ENCODE measurements at places on chromosomes 11 and 22. TPM values are rescaled to one million over a fixed set of nuclear protein-coding genes. Genes with fewer than 3 reads are reported as not detected.

DNA sequence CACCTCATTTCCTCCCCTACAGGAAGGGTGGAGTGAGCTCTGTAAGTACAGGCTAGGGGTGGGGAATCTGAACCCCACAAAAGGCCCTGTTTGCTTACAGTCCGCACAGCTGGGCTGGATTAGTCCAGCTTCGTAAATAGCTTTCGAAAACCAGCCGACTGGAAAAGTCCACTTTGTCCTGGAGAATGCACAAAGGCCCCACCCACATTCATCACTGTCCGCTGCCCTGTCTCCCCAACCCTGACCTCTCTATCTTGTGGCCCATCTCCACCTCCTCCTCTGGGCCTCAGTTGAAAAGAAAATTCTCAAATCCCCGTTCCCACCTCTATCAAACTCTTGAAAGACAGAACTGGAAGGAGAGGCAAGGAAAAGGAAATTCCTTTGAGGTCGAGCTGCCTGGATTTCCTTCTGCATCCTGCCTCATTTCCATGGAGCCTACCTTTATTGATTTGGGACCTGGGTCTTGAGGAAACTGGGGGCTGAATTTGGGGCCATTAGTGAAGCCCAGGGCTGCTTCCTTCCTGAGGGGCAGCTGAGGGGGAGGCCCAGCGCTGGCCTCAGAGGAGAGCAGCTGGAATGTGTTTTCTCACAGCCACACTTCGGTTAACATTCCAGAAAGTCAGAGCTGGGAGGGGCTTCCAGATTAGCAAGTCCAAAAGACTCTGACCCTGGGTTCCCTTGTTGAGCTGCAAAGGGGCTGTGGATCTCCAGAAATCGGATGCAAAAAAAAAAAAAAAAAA, 147.6 kb downstream of the FBXO7 start:
- DNase-seq, result peak; percentile 44

GRCh38 chr22:39625569-39626537, 55.3 kb downstream of the CACNA1I start:
- DNase-seq, result no peak

DNA sequence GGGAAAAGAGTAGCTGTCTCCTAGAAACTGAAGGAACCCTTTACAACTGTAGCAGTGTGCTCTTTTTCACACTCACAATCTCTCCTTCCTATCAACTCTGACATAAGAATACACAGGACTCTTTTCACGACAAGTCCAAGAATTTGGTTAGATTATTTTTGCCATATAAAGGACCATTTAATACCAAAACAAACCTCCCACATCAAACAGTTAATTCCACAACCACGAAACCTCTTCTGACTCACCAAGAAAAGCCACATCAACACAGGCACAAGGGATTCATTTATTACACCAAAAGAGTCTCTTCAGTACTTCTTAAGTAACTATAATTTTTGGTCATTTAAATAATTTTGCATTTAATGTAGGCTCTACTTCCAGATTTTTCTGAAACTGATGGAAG, 222.6 kb upstream of the PITPNB start:
- no peak for DNase-seq

DNA sequence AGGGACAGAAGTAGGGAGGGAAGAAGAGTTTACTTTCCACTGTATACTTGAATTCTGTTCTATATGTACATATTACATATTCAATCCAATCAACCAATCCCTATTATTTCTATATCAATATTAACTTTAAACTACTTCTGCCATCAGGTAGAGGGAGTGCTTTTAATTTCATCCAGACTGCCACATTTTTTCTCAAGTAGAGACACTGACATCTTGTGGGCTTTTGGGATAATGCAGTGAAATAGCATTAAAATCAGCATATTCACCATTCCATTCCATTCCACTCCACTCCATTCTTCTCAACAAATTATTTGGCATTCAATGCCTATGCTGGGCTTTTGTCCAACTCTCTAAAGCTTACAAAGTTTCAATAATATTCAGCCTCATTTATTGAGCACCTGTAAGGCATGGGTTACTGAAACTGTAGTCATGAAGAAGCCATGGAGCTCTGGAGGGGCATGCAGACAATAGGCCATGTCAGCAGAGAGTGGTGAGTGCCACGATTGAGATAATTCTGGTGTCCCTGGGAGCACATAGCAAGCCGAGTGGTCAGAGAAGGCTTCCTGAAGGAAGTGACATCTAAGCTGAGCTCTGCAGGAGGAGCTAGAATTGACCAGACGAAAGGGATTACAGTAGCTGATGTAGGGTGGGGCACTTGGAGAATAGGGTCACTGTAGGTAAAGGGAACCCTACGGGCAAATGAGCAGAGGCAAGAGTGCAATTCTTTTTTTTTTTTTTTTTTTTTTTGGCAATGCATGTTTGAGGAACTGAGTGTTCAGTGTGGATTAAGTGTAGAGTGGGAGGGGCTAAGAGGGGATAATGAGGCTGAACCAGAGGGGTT, 12.8 kb upstream of the CLPB start:
- no peak for DNase-seq

DNA sequence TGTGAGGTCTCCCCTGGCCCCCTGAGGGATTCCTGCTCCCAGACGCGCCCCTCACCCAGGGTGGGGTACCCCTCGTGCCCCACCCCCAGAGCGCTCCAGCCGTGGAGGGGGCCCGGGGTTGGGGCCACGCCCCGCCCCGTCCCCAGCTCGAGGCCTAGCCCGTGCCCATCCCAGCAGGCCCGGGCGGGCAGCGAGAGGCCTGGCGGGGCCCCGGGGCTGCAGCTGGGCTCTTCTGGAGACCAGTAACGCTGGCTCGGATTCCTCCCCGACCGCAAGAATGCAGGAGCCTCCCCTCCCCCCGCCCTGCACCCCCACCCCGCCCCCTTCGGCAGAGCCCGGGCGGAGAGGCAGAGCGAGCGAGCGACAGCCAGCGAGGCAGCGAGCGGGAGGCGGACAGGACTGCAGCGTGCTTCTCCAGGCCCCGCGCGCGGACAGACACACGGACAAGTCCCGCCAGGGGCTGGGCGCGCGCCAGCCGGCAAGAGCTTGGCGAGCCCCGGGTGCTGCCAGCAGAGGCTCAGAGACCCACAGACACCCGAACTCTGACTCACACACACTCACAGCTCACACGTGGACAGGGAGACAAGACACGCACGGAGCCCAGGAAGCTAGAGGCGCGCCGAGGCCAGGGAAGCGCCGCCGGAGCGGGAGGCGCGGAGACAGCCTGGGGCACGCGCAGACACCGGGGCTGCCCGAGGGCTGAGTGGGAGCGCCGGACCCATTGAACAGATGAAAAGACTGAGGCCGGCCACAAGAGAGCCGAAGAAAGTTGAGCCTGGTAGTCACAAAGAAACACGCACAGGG, 15.2 kb downstream of the BCL9L start:
- peak; percentile 67 for DNase-seq

DNA sequence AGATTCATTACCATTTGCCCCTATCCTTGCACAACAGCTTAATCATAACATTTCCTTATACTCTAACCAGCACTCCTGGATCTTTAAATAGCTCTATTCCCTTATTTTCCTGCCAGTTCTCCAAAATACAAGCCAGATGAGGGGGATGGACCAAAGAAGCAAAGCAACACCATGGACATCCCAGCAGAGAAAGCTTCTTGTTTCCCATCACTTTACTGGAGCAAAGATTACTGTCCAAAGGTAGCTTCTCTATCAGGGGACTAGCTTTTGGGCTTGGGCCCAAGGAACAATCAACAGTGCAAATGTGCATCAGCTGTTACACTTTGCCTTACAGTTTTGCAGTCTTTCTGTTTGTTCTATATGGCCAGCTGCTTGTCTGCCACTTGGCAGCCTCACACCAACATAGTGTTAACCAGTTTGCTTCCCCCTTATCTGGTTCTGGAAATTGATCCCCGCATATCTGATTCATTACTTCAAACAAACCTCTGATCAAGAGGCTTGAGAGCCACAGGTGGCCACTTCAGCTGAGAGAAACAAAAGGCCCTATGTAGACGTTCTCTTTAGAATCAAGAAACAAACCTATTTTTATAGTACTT, 814.3 kb downstream of the METTL15 start:
- DNase-seq, result no peak

- no peak for DNase-seq
Observed at GRCh38 chr11:88175569-88176075, 379 bp upstream of the RAB38 start.

DNA sequence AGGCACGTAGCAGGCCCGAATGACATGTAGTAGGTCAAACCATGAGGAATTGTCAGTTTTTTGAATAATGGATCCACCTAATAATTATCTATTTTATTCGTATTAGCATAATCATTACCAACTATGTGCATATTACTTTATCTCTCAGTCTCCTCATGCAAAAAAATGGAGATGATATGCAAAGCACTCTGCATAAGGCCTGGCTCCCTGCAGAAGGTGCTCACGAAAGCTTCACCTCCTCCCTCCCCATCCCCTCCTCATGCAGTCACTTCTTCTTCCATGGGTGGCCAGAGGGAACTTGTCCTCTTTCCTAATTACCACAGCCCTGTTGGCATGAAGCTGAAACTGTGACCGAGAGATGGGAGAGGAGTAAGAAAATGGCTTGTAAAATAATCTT, 20.8 kb upstream of the TSKU start:
- DNase-seq, result no peak

DNA sequence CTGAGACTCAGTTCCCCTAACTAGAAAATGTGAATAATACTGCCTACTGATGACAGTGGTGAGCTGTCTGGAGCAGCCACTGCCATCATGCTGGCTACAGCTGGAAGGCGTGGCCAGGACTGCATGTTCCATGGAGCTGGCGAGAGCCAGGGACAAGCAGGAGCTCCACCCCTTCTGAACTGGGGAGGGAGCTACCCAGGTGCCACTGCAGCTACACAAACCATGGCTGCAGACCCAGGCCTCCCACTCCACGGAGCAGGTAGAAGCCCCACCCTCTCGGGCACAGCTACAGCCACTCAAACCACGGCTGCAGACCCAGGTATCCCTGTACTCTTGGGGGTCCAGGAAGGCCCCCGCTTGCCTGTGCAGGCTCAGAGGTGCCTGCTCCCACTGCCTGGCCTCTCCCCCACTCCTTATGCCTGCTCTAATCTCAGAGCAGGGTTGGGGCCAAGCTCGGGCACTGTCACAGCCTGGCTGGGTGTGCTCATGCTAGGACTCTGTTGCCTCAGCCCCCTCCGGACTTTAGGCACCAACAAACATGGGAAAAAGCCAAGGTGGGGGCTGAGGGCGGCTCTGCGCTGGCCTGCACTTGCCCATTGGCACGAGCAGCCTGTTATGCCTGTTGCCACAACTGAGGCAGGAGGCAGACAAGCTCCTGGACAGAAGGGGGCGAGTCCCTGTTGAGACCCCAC, 51.7 kb downstream of the RAB30 start:
- DNase-seq, result peak; percentile 75

DNA sequence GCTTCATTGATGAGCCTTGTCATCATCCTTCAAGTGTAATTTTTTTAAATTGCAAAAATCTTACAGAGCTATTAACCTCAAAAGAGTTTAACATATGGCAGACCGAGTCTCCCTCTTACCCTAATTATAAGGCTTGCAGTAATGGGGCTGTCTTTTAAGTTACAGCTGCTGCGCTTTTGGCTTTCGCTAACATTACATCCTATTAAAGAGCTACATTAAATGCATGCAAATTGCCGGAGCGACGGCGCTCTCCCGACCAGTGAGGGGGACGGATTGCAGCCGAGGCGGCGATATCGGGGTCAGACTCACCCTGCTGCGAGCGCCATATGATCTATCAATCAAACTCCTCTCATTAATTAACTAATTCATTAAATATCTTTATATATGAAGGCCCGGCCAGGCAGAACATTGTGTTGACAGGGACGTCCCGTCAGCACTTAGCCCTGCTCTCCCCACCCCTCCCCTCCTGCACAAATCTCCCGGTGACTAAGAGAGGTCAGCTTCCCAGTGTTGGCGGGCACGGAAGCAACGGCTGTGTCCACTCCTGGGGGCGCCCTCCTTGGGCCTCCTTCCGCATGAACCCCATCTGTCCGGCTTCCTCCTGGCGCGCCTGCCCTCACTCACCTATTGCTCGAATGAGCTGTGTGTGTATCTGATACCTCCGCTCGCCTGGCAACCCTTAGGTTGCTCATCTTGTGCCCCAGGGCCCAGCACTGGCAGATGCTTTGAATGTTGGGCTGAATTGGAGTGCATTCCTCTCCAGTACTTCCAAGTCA, 156.0 kb upstream of the CADM1 start:
- no peak for DNase-seq

- no peak for DNase-seq
Observed at GRCh38 chr11:70552167-70553150, 154.1 kb downstream of the CTTN start.

DNA sequence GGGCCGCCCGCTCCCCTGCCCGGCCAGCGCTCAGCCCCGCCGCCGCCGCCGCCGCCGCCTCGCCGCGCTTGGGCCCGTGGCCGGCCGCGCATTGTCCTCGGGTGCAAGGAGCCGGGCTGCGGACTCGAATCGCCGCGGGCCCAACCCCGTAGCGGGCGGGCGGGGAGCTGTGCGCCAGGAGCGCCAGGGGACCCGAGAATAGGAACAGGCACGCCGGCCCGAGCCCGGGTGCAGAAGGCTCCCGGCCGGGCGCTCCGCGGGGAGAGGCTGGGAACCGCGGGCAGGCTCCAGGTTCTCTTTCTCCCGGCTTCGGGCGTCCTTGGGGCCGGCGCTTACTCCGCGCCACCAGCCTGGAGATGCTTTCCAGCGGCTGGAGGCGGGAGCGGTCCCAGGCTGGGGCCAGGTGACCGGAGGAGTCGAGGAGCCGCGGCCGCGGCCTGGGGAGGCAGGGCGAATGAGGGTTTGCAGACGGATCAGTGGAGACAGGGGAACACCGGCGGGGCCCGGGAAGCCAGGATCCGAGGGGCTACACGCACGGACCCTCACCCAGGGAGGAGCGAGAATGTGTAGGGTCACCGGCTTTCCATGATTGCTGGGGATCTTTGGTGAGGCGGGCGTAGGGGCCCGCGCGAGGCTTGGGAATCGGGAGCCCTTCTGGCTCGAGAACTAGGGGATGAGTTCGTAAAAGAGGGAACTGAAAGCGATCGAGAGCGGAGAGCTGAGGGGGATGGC, 726 bp downstream of the PKNOX2 start:
- no peak for DNase-seq

- no peak for DNase-seq
Observed at GRCh38 chr11:13343067-13343466, 65.5 kb downstream of the BMAL1 start.

- DNase-seq, result no peak
Observed at GRCh38 chr11:24667353-24667968, 170.6 kb downstream of the LUZP2 start.

Gene MMP12
- not detected for total RNA-seq

Gene SLC22A9
- total RNA-seq, result not detected

Gene SCO2
- total RNA-seq, result not detected

Gene OR2AT4
- total RNA-seq, result not detected

Gene UQCC3
- 14.3 TPM for total RNA-seq

Gene ACR
- total RNA-seq, result not detected
